ENCODE measurements at places on chromosomes 2 and 18.

DNA sequence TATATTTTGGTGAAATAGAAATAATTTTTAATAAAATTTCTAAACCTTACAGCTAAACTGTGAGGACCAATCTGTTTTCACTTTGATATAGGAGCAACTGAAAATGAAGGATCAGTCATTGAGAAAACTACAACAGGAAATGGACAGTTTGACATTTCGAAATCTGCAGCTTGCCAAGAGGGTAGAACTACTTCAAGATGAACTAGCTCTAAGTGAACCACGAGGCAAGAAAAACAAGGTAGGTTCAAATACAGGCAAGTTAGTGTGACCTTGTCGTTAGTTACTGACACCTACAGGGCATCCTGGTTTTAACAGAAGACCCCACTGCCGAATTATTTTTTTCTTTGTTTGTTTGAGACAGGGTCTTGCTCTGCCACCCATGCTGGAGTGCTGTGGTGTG lies 75.5 kb upstream of the STON1 start:
- no peak for DNase-seq

GRCh38 chr2:99140860-99141109 lies 722 bp upstream of the C2orf15 start:
- no peak for DNase-seq

- DNase-seq: no peak
Observed at GRCh38 chr2:20882466-20883170, 59.7 kb upstream of the LDAH start.

- DNase-seq: no peak
Observed at GRCh38 chr2:101205521-101206479, 46.9 kb upstream of the CNOT11 start.

DNA sequence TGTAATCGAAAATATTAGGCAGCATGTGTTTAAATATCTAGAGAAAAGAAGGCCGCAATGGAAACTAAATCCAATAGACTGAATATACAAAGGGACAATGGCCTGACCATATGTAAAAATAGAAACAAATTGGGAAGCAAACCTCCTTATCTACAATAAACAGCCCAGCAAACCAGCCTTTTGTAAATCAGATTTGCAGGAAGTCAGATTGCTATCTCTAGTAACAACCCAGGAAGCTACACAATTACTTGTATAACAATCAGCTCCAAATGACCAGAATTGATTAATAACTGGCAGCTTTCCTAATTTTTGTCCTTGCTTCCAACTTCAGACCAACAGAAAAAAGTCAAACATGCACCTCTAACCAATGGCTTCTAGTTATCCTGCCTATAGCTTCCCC lies 860.0 kb downstream of the CPS1 start:
- DNase-seq: no peak
